Right ventricle myocardium inferior (tissue), 1 donor: ENCODE measurements at places on chromosomes 16 and 17. TPM values are rescaled to one million over a fixed set of nuclear protein-coding genes. Genes with fewer than 3 reads are reported as not detected.

Gene GSE1
- total RNA-seq: 28.9 TPM

Gene CLCN7
- 49.5 TPM for total RNA-seq

DNA sequence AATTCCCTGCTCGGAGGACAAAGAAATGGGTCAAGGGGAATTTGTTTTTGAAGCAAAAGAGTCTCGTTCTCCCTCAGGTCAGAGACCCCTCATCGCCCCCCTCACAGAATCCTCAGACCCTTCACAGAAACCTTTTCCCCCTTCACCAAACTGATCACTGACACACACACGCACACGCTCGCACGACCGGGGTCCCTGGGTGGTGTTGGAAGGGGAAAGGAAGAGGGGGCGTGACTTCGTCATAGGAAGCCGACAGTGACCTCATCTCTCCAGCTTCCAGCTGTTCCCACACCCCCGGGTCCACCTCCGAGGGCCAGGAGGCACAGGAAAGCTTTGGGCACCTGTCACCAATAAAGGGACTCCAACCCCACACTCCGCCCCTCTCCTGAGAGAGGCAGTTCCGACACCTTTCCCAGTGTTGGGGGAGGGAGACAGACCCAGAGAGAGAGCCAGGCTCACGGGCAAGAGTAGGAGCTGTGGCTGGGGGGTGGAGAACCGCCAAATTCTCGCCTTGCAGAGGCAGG, 1.2 kb downstream of the ASGR1 start:
- DNase-seq: no peak

DNA sequence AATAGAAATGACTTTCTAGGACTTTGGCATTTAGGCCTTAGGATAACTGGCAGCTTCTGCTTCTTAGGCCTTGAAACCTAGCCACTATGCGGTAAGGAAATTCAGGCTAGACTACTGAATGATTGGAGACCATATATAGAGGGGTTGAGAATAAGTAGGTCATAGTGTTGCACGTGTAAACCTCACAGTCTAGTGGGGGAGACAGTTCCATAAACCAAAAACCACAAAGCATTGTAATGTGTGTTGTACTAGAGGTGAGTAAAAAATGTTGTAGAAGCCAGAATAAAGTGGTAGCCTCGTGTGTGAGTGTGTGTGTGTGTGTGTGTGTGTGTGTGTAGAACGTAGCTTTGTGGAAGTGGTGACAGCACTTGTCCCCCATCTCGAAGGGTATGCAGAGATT, 188.5 kb downstream of the MAP2K6 start:
- DNase-seq: no peak

- no peak for DNase-seq
These were observed 7.7 kb downstream of the ITGAM start for GRCh38 chr16:31267332-31268032.

DNA sequence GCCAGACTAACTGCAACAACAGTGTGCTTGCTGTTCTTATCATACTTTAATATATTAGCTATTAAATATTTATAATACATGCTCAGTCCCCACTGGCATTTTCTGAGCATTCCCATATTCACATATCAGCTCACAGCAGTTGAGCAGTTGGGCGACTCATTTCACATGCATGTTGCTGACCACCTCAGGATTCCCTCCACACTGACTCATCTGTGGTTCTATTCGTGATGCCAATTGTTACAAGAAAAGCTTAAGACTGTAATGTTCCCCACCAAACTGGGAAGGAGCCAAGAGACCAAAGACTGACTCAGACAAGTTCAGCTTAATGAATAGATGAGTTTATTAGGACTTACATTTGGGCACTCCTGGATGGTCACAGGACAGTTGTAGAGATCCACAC, 100.3 kb upstream of the KIF2B start:
- no peak for DNase-seq

DNA sequence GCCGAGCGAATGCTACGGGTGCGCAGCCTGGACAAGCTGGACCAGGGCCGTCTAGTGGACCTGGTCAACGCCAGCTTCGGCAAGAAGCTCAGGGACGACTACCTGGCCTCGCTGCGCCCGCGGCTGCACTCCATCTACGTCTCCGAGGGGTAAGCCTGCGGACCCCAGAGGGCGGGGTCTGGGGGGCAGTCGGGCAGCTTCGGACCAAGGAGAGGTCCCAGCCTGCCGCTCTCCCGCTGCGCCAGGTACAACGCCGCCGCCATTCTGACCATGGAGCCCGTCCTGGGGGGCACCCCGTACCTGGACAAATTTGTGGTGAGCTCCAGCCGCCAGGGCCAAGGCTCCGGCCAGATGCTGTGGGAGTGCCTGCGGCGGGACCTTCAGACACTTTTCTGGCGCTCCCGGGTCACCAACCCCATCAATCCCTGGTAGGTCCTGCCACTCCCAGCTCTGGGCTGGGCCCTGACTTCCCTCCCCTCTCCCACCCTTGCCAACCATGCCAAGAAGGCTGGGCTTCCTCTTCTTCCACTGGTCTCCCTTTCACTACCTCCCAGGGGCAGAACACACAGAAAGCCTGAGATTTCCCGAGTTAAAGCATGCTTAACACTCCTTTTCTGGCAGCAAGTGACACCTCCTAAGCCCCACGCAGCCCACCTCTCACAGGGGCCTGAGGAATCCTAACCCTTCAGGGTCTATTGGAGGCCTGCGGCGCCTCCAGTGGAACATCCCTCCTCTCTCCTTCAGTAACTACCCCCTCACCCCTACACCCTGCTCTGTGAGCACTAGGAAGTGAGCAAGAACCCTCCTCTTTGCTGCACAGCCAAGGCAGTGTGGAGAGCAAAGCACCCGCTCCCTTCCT, 3.2 kb downstream of the NAGS start:
- DNase-seq: no peak

- no peak for DNase-seq
These were observed 368.5 kb downstream of the KIF2B start for GRCh38 chr17:54191261-54191660.
